Neural progenitor cell (in vitro differentiated cells): ENCODE measurements at places on chromosomes 4 and X.

GRCh38 chr4:27973056-27973455 lies 1112.4 kb downstream of the STIM2 start:
- DNase-seq: no peak

- no peak for DNase-seq
These were observed 161.0 kb upstream of the HS3ST1 start for GRCh38 chr4:11589676-11590075.

GRCh38 chrX:40694802-40695201 lies 40.5 kb downstream of the MED14 start:
- no peak for DNase-seq

DNA sequence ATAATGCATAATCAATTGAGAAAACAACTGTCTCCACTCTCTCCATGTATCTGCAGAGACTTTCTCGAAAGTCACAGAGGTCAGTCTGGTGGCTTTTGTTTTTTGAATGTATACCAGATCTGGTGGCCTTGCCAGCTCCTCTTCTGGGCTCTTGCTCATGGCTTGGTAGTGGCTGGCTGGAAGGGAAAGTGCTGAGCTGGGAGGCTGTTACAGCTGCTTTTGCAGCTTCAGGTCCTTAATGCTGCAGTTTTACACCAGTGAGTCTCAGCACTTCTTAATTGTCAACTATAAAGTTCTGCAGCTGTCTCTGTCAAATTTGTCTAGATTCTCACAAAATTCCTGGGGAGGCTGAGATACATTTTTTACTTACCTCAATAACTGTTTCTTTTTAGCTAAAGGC lies 390.0 kb downstream of the GRXCR1 start:
- peak; percentile 11 for DNase-seq

DNA sequence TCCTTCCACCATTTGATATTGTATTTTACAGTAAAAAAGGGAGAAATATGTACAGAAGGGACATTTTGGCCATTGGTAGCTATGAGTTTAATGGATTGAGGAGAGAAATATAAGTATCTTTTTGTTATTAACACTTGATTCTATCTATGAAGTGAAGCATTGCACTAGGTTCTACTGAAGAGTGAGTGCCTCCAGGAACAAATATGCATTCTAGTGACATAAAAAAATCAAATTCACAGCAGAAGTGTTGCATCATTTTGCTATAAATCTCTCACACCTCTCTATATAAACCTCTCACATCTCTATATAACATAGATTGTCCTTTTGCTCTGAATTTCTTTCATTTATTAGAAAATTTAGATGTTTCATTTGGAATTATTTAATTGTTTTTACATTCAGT lies 425 bp downstream of the SYTL5 start:
- DNase-seq: no peak

GRCh38 chr4:123671636-123672404 lies 275.2 kb downstream of the SPRY1 start:
- DNase-seq: no peak

DNA sequence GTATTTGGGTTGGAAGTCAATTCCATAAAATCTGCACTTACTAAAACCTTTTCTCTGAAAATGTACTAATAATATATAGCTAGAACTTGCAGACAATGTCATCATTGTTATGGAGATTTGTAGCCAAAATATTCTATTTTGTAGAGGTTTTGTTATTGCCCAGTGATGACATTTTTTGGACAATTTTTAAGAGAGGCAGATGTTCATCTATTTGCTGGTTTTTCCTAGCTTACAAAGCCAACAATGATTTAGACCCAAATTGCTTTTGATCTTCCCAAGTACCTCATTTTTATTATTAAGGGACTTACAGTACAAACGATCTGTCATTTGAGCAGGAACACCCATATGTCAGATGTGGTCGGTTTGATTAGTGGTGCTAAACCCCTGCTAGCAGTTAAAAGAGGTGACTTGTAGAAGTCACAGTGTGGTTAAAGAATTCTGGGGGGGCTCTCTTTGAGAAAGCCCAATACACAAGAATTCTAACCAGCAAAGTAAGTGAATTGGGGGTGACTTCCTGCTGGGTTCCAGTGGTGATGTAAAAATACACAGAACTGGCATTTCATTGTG lies 136.2 kb downstream of the KIT start:
- DNase-seq: no peak

GRCh38 chr4:2671267-2671895 lies 84.8 kb downstream of the TNIP2 start:
- peak; percentile 44 for DNase-seq

DNA sequence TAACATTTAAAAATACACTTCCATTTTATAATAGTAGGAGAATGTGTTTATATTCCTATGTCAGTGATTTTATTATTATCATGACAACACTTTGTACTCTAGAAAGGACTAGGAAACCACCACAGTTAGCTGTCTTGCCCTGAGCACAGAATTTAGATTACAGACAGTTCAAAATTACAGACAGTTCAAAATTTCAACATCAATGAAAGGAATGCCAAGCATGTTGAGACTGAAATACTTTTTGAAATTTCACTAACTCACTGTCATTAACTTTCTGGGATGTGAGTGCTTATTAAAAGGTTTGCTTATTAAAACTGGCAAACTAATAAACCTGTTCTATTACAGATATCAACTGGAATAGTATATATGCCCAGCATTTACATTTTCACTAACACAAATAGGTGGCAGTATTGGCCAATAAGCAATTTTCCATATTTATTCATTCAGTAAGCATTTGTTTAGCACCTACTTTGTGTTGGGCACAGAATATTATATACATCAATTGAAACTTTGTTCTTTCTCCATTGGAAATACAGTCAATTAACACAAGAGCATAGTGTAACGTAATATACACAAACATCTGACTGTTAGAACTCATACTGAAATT lies 179.4 kb downstream of the FBXW7 start:
- DNase-seq: no peak

- no peak for DNase-seq
These were observed 473.2 kb upstream of the TECRL start for GRCh38 chr4:64882311-64883086.

- no peak for DNase-seq
These were observed 421.2 kb upstream of the NWD2 start for GRCh38 chr4:36823199-36823967.

DNA sequence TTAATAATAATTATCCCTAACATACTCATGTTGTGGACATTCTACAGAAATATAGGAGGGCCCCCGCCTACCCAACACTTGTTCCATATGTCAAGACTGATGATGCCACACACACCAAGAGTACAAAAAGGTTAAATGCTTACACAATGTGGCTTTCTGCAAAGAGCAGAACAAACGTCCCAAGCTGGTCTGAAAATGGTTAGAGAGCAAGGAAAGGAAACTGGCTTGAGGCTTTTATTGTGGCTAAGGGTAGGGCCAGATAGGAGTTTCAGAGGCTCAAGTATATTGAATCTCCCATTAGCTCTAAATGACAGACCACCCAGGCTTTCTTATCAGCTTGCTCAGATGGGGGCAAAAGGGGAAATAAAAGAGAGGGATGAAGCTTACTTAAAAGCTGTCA lies 134.1 kb upstream of the C1QTNF7 start:
- DNase-seq: no peak

DNA sequence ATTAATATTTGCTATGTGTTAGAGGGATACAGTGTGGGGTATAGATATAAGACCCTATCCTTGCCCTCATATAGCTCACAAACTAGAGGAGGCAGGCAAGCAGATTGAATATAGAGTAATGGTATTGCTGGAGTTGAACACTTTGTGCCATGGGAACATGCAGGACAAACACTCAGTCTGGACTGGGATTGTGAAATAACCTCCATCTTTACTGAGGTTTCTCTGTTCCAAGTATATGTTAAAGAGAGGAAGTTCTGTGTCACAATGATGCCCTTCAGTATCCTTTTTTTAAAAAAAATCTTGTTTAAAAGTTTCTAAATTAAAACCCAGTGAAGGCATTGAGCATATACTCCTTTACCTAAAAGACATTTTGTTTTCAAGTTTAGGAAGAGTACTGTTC lies 8.7 kb downstream of the FABP2 start:
- DNase-seq: no peak

GRCh38 chr4:56986952-56987351 lies 8.3 kb downstream of the POLR2B start:
- no peak for DNase-seq

DNA sequence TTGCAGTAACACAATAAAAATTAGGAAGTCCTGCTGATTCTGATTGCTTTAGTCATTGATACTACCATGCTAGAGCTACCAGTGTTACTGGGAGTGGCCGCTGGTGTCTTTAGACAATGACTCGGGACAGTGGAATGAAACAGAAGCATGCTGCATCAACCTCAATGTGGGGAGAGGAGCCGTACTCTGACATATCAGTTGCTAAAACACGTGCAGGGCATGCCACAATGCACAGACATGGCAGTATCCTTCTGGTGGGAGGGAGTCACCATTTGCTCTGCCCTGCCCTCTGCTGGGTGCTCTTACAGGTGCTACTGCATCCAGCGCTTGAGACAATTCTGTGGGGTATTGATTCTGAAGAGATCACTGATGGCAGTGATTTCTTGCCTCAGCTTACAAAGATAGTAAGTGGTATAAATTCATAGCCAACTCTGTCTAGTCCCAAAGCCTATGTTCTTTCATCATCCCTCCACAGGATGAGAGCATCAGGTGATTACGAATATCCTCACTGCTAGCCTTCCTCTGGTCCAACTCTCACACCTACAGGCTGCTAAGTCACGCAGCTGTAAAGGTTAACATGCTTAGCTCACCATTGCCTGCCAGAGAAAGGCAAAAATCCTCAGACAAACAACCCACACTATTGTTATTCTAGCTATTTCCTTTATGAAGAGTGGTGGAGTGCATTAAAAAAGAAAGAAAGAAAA lies 43.7 kb downstream of the NSG1 start:
- DNase-seq: peak; percentile 79

DNA sequence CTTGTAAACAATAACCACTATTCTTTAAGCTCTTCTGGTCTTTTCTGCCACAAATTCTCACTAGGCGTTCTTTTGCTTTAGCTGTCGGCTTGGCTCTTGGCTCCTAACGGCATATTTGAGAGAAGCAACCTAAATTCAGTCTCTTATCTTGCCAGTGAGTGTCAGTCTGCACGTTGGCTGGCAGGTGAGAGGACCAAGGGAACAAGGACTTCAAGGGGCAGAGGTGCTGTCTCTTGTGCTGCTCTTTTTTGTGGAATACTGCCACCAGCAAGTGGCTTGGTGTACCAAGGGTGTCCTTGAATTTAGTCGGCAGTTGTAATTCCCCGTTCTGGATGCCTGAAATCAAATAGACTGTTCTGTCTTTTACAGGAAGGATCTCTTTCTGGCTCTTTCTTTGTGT lies 77.8 kb upstream of the SLC4A4 start:
- no peak for DNase-seq

- DNase-seq: no peak
These were observed 43.4 kb upstream of the CLNK start for GRCh38 chr4:10728016-10728415.

DNA sequence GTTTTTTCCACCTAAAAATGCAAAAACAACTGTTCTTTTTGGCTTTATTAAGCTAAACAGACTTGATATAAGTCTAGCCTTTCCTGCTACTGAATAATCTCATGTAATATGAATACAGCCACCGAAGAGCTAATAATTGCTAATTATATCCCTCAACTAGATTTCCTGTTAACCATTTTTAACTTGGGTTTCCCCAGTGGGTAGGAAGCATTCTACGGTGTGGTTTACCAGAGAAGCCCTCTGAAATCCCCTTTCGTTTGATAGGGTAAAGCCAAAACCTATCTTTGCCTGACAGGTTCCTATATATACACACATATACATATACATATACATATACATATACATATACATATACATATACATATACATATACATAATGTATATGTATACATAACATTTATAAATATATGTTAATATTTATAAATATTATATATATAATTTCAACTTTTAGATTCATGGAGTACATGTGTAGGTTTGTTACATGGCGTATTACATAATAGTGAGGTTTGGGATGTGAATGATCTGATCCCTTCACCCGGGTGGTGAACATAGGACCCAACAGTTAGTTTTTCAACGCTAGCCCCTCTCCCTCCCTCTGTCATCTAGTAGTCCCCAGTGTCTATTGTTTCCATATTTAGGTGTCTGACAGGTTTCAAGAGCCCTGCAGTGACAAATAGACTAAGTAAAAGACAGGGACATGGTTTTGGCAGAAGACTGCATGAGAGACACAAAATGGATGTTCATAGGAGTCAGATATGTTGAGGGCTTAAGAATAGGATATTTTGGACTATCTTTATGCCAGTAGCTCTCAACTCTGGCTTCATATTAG lies 62.4 kb downstream of the ATXN3L start:
- DNase-seq: no peak

- no peak for DNase-seq
These were observed 3.5 kb upstream of the BMP2K start for GRCh38 chr4:78772526-78773091.

DNA sequence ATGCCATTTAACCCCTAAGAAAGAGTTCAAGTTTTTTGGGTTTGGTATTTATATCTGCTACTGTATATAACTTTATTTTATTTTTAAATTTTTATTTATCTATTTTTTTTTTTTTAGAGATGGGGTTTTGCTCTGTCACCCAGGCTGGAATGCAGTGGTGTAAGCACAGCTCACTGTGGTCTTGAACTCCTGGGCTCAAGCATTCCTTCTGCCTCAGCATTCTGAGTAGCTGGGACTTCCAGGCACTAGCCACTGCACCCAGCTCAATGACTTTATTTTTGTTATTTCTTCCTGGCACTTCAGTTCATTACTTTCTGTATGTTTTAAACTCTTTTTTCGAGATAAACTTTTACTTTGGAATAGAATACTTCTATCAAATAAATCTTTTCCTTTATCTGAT lies 42.4 kb upstream of the PGAM4 start:
- DNase-seq: no peak

DNA sequence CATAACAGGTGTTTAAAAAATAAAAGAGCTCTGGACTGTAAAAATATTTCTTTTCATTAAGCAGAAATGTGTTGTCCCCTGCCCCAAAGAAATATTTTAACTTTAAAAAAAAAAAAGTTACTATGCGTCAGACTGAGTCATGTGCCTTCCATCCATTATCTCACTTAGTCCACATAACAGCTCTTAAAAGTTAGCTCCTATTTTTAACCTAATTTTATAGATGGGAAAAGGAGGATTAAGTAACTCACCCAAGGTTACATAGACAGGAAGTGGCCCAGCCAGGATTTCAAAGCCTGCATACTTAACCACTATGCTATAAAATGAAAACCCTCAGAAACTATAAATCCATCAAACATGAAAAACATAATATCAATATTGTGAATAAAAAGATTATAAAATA lies 97.7 kb downstream of the MANBA start:
- no peak for DNase-seq

GRCh38 chrX:97326456-97326855 lies 442.7 kb downstream of the RPA4 start:
- no peak for DNase-seq

- peak; percentile 67 for DNase-seq
These were observed 37.8 kb downstream of the DGKK start for GRCh38 chrX:50432829-50433289.

GRCh38 chr4:38213083-38213805 lies 253.0 kb downstream of the PTTG2 start:
- DNase-seq: no peak

- DNase-seq: no peak
These were observed 18.1 kb upstream of the PAGE5 start for GRCh38 chrX:55201930-55202579.
